ENCODE measurements at places on chromosomes 4 and X. TPM values are rescaled to one million over a fixed set of nuclear protein-coding genes. Genes with fewer than 3 reads are reported as not detected.

DNA sequence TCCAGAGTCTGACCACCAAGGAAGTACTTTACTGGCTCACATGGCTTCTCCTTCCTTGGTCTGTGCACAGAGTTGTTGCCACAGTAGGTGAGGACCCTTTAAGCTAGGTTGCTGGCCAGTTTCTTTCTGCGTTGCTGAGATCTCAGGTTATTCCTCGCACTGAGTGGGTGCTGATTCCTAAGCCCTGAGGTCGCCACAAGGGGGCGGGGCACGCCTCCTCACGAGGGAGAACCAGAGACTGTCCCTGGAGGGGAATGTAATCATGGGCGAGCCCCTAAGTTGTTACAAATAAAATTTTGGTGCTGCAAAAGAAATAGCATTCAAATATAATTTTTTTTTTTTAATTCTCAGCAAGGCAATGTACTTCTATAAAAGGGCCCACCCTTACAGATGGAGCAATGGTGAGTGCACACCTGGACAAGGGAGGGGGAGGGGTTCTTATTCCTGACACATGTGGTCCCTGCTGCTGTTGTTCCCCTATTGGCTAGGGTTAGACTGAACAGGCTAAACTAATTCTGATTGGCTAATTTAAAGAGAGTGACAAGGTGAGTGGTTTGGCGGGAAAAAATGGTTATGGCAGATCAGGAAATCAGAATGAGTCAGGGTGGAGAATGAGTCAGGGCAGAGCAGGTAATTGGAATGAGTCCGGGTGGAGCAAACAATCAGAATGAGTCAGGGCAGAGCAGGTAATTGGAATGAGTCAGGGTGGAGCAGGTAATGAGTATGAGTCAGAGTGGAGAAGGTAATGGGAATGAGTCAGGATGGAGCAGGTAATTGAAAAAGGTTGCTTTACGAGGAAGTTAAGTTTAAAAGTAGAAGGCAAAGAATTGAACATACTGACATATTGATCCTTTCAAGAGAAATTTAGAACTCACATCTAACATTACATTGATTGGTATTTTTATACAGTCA, 107.5 kb downstream of the VSIG4 start:
- no peak for DNase-seq

The RBMXL3 gene
- total RNA-seq = not detected

DNA sequence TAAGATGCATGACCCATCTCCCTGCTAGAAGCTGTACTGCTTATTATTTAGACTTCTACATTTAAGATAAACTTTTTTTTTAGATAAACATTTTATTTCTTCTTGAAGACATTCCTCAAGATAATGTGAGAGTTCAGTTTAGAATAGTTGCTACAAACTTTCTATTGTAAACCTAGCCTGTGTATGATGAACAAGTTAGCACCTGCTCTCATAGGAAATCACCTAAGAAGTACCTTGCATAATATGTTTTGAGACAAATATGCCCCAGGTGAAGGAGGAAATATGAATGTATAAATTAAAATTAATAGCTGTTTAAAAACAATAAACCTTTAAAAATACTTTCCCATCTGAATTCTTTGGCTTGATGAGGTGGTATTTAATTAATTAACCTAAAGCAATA, 35.6 kb downstream of the RASGEF1B start:
- no peak for DNase-seq

- DNase-seq = no peak
Observed at GRCh38 chr4:17636341-17636695, 21.9 kb downstream of the MED28 start.

Data from gastrocnemius medialis (tissue), 4 donors.